ENCODE measurements at places on chromosomes 3 and 15.
A peak's percentile ranks its signal among the peaks of the same experiment; 100 is the strongest.

DNA sequence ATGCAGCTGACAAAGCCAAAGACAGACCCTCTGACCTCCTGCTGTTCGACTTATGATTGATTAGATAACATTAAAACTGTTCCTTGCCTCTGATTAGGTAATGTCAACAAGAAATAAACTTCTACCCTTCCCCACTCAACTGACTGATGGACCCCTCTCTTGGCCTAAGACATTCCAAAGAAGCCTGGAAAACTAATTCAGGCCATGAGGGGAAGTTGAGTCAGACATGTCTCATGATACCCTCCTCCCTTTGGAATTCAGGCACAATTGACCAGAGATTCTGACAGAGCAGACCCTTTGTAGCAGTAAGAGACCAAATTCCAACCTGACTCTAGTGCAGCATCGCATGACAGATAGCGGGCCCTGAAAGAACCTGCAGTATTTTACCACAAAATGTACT, 354.5 kb downstream of the OCA2 start:
- DNase-seq, result no peak

GRCh38 chr3:164460851-164461250, 617.4 kb downstream of the SI start:
- DNase-seq, result no peak

- peak; percentile 8 for DNase-seq
Measured at GRCh38 chr3:144162042-144162441, 190.4 kb downstream of the DIPK2A start.

DNA sequence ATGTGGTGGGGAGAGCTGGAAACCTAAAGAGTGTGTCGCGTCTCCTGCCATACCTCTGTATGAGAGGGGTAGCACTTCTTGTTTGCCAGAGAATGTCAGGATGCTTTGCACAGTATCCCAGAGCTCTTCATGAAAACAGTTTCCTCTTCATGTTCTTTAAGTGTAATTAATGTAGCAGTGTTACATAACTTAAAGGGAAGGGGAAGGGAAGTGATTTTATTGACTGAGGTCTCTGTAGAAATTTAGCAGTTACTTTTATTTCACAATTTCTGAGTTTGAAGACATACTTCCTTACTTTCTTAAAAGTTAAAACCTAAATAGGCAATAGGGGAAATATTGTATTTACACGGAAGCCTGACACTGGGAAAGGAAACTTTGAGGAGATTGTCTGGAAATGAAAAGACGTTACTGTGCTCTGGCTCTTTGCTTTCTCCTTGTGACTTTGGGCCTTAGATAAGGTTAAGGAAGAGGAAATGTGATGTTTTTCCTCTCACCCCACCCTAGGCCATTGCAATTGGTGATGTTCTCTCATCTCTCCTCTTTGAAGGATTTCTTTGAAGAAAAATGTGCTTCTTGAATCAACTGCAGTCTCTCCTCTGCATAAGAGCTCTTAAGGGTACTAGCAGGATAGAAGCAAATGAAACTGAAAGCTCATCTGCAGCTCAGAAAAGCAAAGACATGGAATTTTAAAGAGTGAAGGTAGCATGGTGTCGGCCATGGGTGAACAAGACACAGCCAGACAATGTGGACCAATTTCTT, 6.0 kb downstream of the NXPE3 start:
- DNase-seq, result no peak

DNA sequence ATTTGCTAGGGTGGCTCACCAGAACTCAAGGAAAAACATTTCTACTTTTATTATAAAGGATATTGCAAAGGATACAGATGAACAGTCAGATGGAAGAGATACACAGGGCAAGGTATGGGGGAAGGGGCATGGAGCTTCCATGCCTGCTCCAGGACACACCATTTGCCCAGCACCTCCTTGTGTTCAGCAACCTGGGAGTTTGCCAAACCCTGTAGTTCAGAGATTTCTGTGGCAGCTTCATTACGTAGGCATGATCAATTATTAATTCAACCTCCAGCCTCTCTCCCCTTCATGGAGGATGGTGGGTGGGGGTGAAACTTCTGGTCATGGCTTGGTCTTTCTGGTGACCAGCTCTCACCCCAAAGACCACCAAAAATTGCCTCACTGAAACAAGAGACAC, 353.9 kb upstream of the THBS1 start:
- DNase-seq, result no peak
